ENCODE measurements at places on chromosomes 5 and 9.

- DNase-seq, result no peak
Measured at GRCh38 chr5:1593903-1594356, 70.2 kb upstream of the LPCAT1 start.

- DNase-seq, result no peak
Measured at GRCh38 chr9:21993893-21994555, at the start of gene CDKN2A. Gene CDKN2A (minus strand): TSS chr9:21994392.

DNA sequence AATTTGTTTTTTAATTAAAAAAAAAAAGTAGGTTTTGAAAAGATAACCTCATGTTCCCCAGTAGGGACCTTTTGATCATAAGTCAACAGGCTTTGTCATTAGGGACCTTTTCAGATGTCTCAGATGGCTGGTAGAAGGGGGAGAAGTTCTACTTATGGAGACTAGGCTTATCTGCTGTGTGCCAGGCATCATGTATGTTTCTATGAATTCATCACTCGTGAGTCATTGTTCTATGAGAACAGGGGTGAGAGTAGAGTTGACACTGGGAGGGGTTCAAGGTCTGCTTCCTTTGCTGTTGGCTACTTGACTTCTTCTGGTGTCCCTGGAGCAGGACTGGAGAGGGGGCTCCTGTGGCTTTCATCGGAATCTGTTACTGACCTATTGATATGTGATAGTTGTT, 138.8 kb downstream of the KDM4C start:
- DNase-seq, result no peak

- no peak for DNase-seq
Measured at GRCh38 chr5:66551945-66552344, 44.2 kb upstream of the MAST4 start.

DNA sequence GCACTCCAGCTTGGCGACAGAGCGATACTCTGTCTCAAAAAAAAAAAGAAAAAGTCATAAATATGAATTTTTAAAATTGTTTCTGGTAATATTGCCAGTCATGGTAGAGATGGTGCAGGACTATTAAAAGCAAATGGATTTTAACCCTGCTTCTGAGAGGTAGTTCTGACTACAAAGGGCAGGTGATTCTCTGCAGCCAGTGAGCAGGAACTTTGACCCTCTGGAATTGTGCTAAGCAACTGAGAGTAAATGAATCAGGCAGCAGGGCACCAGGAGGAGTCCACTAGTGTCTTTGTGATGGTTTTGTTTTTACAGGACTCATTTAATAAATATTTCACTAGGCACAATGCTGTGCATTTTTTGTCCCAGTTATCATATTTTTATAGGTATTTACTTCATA, 781.2 kb downstream of the TLE4 start:
- no peak for DNase-seq

DNA sequence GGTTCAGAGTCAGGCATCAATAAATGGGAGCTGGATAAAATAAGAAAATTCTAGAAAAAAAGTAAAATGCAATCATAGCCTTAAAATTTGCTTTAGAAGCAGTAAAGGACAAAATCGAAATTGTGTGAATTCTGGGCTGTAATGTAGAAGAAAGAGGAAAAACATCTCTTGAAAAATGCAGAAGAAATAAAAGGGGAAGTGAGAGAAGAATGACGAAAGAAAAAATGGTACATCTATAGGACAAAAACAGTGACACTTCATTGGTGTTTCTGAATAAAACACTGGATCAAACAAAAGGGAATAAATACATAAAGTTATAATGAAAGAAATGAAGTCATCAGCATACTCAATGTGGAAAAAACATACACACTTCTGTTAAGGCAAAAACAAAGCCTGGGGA, 642.3 kb downstream of the ACTL7B start:
- no peak for DNase-seq

DNA sequence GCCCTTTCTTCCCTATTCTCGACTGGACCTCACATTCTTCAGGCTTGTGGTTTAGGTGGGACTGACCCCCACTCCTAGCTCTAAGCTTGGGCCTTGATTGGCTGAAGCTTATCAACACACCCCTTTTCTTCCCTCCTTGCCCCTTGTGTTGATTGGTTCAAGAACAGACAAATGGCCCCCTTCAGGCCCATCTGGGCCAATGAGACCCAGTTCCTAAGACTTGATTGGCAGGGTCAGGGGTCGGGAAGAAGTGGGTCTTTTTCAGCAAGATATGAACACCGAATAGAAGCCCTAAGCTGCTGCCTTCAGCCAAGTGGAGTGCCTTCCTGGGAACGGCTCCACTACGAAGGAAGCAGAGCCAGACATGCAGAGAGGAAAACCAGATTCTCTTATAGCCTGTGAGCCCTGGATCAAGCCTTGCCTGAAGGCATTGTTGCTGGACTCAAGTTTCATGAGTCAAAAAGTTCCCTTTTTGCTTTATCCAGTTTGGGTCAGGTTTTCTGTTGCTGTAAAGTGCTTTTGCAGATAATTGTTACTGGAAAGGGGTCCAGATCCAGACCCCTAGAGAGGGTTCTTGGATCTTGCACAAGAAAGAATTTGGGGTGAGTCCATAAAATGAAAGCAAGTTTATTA, 22.4 kb upstream of the NCS1 start:
- DNase-seq, result no peak

GRCh38 chr5:158553195-158553961, 546.3 kb downstream of the EBF1 start:
- no peak for DNase-seq

DNA sequence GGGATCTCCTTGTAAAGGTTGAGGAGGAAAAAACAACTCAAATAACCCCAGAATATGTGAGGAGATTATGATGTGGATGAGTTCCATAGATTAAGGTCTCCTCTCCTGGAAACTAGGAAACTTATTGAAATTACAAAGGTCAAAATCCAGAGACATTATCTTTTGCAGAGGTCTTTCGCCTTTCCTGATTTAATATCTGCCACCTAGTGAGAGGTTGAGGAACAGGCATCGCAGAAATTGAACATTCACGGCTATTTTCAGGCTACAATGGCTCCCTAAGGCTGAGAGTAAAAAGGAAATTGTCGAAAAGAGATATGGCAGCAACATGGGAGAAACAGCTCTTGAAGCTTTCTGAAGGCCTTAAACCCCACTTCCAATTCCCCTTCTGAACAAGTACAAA, 127.5 kb upstream of the PLCXD3 start:
- DNase-seq, result no peak

DNA sequence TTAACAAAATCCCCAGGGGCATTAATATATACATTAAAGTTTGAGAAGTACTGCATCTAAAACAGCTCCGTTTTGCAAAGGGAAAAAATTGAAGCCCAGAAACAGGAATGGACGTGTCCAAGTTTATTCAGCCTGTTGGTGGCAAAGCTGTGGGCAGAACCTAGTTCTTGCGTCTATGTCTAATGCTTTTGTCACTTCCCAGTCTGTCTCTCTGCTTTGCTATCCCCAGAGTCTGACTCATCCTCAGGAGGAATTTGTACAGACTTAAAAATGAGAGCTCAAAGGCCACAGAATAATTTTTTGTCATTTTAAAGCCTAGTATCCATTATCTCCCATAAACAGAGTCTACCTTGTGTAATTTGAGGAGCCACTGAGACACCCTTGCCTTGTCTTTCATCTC, 330.9 kb upstream of the GRIA1 start:
- DNase-seq, result no peak

DNA sequence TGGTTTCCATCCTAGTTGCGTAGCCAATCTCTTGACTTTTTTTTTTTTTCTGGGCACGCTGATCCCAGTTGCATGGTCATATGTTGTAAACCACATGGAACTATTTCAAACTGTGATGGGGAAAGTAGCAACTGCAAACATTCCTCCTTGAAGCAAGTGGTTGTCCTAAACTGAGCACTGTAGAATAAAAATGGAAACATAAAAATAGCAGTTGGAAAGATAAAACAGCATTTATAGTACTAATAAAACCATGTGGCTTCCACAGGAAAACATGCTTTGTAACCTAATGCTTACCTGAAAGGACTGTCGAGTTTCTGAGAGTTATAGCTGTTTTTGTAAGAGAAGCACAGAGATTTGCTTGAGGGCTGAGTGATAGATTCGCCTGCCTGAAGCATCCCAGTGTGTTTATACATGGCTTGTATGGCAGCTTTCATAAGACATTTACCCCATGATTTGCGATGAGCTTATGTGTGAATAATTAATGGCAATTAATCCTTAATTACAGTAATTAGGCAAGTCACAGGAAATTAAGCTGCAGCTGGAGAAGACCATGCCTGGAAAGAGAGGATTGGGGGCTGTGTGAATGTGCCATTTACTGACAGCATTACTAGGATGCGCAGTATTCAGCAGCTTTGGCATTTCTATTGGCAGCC, 136.5 kb downstream of the PBX3 start:
- DNase-seq, result no peak

DNA sequence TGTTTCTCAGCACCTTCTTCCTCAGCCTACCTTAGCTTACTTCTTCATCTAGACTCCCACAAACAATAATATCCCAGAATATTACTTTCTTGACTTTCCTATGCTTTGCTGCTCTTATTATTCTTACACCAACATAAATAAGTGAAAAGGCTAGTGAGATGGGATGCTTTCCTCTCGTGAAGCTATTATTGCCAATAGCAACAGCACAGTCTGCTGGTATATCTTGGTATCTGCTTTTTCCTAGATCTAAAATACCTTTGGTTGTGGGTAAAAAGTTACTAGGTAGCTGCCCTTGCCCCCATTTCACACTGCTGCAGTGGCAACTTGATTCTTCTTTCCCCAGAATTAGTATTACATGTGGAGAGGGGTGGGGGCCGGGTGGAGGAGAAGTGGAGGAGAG, 26.1 kb upstream of the GLIPR2 start:
- no peak for DNase-seq

- no peak for DNase-seq
Measured at GRCh38 chr5:14141764-14142163, 1.4 kb upstream of the TRIO start.

GRCh38 chr5:50990296-50990924, 324.0 kb downstream of the PARP8 start:
- DNase-seq, result no peak

DNA sequence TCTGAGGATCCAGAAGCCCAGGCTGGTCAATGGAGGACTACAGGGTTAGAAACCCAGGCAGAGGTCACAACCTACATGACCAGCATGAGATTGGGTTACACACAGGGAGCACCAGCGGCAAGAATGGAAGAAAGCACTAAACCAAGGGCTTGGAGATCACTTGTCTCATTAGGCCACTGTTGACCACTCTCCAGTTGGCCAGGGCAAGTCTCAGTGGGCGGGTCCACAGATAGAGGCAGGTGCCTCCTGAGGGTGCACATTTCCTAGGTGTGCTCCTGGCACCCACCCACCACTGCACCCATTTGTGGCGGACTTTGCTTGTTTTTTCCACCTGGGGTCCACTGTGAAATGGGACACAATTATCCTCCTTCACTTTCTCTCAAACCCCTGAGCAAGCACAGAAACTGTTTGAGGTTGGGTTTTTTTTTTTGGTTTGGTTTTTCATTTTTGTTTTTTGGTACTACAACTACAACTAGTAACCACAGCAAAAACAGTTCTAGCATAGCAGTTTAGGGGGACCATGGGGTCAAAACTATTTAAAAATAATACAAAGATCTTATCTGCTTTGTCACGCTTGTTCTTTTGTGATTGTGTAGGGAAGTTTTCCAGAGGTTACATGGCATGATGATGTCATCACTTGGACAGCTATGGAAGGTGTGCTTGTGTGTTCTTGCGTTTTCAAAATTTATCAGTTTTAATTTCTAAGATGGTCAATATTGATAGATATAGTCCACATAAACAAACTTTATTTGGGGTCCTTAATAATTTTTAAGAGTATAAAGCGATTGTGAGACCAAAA, 6.1 kb downstream of the NPR2 start:
- no peak for DNase-seq

DNA sequence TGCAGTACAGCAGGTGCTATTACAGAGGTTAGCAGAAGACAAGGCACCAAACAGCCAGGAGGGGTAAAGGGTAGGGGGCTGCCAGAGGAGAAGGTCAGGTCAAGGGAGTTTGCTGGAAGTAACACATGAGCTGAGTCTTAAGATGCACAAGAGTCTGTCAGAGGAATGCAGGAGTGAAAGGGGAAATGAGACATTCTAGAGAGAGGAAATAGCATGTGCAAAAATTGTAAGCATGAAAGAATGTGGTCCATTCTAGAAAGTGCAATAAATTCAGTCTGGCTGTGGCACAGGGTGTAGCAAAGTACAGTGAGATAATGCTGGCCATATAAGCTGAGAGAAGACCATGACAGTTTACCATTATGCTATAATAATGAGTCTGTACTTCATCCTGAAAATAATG, 6.6 kb downstream of the GOLGA1 start:
- DNase-seq, result peak; percentile 60

- no peak for DNase-seq
Measured at GRCh38 chr5:133884569-133885311, 83.7 kb downstream of the C5orf15 start.

- DNase-seq, result no peak
Measured at GRCh38 chr9:137406876-137407589, 15.9 kb downstream of the EXD3 start.

All from HS-5 (cell line).